ENCODE measurements at places on chromosomes 1 and 21.

GRCh38 chr1:228872080-228872479 is 136.8 kb downstream of the RHOU start:
- no peak for DNase-seq

DNA sequence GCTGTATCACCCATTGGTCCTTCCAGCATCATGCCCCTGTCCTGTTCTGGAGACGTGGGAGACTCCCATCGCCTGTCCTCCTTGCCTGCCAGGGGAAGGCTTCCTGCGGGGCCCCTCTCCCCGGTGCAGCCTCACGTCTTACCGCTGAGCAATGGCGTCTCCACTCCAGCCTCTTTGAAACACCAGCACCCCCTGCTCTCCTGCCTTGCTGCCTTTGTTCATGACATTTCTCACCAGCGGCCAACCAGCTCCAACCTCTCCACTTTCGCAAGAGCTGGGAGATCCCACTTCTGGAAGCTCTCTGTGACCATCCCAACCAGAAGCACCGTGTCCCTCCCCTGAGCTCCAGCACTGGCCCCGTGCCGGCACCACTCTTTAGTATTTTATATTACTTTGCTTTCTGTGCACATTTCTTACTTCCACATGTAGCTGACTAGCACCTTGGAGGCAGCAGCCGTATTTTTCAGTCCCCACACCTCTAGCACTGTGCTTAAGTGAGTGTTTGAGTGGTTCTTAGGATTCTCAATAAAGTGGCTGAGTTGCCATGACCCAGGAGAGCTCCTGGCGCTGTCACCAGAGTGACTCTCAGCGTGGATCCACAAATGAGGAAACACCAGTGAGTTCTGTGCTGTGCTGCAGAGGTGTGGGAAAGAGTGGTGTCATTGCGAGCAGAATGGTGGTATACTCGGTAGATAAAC is 83.5 kb downstream of the ATP5PO start:
- DNase-seq: no peak

DNA sequence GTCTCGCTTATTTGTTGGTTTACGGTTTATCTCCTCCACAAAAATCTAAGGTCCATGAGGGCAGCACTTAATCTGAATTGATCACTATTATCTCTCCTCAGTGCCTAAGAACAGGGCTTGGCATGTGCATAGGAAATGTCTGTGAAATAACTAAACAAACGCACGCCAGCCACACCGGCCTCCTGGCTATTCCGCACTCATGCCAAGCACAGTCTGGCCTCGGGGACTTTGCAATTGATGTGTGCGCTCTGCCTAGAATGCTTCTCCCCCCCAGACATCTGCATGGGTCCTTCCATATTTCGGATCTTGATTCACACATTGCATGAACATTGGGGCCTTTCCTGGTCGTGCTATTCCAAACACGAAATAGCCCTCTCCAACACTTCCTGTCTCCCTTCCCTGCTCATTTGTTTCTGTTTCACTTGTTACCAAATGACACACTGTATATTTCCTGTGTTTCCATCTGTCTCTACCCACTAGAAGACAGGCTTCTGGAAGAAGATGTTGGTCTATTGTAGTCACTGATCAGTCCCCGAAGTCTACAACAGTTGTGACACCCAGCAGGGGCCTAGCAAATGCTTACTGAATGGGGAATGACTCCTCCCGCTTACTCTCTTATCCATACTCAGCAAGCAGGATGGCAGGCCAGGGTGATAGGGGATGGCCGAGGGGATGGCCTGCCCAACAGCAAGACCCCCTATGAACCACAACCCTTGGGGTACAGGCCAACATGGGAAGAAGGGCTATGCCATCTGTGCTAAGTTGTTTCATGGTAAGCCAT is 93.9 kb downstream of the GLIS1 start:
- no peak for DNase-seq

- peak; percentile 75 for DNase-seq
Measured at GRCh38 chr21:44846485-44847260, 26.8 kb downstream of the PTTG1IP start.

- peak; percentile 38 for DNase-seq
Measured at GRCh38 chr1:209485167-209485566, 98.3 kb upstream of the CAMK1G start.

DNA sequence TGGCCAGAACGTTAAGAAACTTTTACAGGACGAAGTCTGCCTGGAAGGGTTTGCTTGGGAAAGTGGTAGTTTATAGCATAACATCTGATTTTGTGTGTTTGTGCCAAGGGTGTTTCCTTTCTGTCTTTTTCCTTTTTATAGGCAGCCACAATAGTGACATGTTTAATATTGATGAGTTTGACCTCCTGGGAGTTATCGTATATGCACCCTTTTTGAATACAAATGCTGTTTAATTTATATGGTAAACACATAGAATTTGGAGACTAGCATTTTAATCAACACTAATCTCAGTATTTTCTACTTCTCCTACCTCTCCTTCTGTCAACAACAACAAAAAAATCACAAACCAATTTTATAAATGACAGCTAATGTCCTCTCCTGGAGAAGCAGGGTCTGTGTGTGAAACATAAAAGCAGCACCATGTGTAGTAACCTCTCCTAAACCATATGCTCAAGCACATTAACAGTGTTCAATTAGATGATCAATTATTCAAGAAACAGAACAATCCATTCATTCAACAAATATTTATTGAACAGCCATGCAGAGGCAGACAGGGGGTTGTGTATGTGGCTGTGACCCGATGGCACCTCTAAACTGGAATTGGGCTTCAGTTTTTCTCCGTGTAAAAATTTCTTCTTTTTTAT is 604 bp upstream of the FMN2 start:
- no peak for DNase-seq

GRCh38 chr1:84665703-84666317 is 24.5 kb downstream of the SSX2IP start:
- no peak for DNase-seq

DNA sequence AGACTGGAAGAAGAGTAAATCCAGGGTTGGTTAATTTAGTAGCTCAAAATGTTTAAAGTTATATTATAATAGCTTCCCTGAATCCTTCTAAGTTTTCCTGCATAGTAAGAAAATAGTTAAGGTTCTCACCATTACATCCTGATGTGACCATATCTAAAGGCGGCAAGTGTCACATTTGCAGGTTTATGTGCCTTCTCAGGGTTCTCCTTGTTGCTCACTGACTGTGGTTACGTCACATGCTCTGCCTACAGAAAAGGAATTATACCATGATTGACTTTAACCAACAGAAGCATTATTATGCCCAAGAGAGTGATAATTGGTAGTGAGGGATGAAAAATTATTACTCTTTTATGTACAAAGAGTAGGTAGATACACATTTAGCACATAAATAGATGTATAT is 539.8 kb downstream of the PTPRC start:
- DNase-seq: no peak

GRCh38 chr21:44444286-44444931 is 10.9 kb upstream of the LRRC3 start:
- no peak for DNase-seq

GRCh38 chr1:177770096-177770495 is 199.8 kb downstream of the SEC16B start:
- DNase-seq: no peak

All from muscle of leg (tissue), 16 donors.